NCI-H226 (cell line): ENCODE measurements at places on chromosomes 5 and 9.

- no peak for DNase-seq
These were observed 43.9 kb downstream of the USP20 start for GRCh38 chr9:129879103-129879699.

DNA sequence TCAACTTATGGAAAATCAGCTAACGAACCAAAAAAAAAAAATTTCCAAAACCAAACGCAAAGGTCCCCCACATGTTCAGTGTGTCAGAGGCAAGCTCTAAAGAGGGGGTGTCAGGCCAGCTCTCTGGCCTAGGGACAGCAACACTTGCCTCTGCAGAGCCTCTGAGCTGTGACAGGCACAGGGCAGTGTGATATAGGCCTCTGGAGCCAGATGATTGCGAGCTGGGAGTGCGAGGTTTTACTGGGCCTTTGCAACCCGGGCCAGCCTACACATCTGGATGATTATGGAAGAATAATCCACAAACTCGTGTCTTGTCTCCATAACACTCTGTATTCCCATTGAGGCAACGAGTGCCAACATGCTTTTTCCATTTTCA lies 67.7 kb upstream of the STC2 start:
- no peak for DNase-seq

DNA sequence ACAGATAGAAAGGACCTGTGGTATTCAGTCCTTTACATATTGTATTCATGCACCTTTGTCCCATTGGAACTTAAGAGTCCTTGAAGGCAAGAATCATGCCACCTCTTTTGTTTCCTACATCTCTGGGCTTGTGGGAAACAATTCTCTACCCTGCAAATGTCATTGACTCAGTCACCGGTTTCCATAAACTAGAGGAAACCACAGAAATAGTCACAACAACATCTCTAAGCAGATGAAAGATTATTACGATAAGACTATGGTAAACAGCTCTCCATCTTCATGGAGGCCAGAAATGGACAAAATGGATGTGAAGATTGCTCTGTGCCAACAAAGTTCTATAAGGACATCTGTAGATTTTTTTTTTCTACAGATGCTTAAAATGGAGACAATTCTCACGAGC lies 165.5 kb downstream of the PIK3R1 start:
- no peak for DNase-seq

DNA sequence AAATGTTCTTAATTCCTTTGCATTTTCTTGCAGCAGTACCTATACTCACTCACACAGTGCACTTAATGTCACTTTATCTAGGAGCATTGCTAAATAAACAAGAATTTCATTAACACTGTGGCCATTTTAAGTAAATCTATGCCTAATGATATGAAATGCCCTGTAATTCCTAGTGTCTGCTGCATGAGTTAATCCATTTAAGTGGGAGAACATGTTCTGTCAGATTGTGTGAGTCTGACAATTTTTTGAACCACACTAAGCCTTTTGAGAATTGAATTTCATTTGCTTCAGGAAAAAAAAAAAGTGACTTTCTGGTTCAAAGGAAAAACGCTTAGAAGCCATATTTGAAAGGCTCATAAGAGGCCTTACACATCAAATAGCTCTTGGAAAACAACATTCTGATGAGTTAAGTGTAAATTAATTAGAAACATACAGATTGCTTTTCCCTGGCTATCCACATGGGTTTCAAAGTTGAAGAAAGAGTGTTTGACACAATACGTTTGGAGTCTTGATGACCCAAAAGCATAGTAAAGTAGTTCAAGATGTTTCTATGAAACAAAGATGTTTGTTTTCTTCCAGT lies 446.7 kb upstream of the GRAMD2B start:
- no peak for DNase-seq

DNA sequence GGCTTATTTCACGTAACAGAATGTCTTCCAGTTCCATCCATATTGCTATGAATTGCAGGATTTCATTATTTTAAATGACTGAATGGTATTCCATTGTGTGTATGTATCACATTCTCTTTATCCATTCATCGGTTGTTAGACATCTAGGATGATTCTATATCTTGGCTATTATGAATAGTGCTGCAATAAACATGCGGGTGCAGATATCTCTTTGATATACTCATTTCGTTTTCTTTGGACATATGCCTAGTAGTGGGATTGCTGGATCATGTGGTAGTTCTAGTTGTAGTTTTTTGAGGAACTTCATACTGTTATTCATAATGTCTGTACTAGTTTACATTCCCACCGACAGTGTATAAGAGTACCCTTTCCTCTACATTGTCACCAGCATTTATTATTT lies 460.5 kb downstream of the MAN2A1 start:
- peak; percentile 65 for DNase-seq

GRCh38 chr9:88075966-88076285 lies 62.3 kb downstream of the SPATA31C2 start:
- DNase-seq = no peak

DNA sequence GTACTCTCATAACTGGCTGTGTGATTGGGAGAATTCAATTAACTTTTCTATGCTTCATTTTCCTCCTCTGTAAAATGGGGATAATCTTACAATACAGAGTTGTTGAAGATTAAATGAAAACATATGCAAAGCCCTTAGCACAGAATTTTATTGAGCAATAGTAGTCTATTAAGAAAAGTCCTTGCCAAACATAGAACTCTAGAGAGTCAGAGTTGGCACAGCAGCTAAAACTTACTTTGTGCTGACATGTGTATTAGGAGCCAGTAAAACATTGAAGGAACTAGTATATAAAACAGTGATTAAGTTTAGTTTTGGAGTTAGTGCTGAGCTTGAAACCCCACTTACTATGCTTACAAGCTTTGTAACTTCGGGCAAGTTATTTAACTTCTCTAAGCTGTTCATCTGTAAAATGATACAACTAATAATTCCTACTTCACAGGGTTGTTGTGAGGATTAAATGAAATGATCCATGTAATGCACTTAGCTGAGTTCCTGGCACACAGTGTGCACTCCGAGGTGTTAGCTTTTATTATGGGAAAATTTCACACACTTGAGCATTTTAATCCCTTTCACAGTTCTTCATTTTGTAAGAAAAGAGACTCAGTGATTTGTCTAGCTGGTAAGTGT lies 20.0 kb upstream of the GRIN3A start:
- DNase-seq = no peak

DNA sequence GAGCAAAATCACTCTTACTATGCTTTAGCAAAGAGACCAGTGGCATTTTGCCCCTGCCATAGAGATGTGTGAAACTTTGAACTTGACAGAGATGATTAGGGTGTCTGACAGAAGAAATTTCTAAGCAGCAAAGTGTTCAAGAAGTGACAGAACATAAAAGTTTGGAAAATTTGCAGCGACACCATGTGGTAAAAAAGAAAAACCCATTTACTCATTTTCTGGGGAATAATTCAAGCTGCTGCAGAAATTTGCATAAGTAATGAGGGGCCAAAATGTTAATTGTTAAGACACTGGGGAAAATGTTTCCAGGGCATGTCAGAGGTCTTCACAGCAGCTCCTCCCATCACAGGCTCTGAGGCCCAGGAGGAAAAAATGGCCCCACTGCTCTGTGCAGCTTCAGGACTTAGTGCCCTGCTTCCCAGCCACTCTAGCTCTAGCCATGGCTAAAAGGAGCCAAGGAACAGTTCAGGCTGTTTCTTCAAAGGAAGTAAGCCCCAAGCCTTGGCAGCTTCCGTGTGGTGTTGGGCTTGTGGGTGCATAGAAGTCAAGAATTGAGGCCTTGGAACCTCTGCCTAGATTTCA lies 6.1 kb upstream of the AP3B1 start:
- no peak for DNase-seq

GRCh38 chr9:133443982-133444381 lies 15.8 kb upstream of the CACFD1 start:
- DNase-seq = no peak

DNA sequence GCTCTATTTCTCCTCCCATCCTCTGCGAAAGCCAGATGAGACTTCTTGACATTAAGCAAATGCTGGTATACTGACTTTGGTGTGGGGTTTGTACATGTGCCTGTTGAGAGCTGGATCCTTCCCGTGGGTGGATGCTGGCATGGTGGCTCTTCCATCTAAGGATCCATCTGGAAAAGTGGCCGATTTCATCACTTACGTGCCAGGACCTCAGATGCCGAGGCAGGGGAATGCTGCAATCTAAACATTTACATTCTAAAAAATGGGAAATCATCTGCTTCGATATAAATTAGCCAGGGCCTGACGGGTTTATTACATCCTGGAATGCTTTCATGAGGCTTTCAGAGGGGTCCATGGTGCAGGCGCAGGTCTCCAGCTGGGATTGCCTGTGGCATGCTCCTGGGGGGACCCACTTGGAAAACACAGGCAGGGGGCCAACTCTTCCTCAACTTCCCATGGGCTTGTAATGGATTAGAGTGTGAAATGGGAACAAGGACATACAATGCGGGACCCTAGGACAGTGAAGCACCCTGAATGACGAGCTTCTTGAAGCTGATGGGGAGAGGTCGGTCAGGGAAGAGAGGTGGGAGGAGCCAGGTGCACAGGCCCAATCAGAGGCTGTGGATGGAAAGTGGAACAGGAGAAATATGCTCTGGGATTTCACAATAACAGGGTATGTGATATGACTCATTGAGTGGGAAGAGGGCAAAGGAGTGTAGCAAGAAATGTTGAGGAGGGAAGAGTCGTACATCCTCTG lies 105.5 kb upstream of the PITX1 start:
- peak; percentile 95 for DNase-seq

DNA sequence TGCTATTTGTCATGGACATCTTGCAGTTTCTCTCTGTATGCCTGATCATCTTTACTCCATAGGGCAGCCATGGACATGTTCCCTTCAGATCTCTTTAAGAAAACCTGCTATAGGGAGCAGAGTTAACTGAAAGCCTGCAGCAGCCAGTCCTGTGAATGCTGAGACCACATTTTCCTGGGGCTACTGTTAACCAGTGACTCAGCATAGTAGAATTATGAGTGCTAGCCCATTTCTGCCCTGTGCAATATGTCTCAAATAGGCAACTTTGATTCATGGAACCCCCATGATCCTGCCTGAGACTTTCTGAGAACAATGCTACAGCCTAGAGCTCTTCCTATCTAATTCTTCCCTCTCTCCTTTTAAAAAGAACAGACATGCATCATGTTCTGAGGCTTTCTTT lies 624.2 kb downstream of the CHSY3 start:
- peak; percentile 45 for DNase-seq

DNA sequence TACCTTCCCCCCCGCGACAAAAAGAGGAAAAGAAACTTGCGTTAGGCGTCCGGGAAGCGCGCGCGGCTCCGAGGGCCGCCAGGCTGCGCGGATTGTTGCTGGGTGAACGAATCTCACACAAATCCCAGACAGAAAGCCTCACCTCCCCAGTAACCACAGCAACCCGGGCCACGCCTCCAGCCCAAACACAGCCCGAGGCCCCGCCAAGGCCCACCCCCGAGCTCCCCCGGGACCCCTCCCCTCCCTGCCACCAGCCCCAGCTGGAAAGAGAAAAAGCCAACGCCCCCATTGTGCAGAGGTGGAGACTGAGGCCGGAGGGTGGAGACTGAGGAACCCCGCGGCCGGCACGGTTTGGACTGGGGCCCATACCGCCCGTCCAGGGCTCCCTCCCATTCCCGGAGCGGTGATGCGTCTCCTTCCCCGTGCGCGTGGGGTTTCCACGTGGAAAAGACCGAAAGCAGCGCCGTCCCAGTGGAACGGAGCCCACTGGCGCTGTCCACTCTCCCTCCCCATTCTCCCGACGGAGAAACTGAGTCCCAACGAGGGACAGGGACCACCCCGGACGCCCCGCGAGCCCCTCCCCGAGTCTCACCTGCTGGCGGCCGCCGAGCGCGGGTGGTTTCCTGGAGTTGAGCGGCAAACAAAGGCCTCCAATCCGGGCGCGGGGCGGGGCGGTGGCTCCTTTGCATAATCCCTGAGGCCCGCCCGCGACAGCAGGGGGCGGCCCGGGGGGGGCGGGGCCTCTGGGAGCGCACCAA lies 10.2 kb upstream of the AKNA start:
- DNase-seq = peak; percentile 83

GRCh38 chr9:109792951-109793546 lies 13.1 kb downstream of the PALM2AKAP2 start:
- peak; percentile 80 for DNase-seq

- DNase-seq = no peak
These were observed 761.2 kb downstream of the TAF11L14 start for GRCh38 chr5:18395126-18396110.

DNA sequence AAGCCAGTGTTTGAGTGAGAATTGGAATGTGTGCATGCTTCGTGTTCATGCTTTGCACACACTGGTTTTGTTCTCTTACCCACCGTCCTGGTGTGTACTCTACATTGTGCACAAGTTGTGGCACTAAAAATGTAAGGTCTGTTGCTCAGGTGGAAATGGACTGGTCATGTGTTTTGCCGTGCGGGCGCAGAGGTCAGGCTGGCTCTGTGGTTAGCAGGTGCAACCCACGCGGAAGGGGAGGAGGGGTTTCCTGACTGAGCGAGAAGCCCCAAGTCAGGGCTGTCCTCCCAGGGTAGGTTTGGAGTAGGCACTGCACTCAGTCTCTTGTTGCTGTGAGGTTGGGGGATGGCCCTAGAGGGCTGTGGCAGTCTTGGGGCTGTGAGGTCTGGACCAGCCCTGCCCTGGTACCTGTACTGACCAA lies 86.6 kb downstream of the EHMT1 start:
- DNase-seq = no peak

- DNase-seq = no peak
These were observed 2.6 kb downstream of the FABP6 start for GRCh38 chr5:160231783-160232342.

- no peak for DNase-seq
These were observed 172.6 kb downstream of the RAPGEF6 start for GRCh38 chr5:131462454-131462853.

DNA sequence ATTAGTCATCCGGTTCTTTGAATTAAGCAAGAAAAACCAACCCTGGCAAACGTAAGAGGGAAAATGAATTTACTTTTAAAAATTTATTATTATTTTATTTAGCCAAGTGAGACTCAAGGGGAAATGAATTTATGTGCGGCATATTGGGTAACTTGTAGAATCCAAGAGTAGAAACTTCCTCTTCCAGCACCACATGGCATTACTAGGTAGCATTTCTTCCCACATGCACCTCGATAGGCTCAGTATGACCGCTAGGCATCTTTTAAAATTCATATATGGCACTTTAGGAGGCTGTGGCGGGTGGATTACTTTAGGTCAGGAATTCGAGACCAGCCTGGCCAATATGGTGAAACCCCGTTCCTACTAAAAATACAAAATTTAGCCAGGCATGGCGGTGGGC lies 17.6 kb upstream of the MYO10 start:
- DNase-seq = no peak

- no peak for DNase-seq
These were observed 2031.2 kb upstream of the CDH6 start for GRCh38 chr5:29162297-29162696.

GRCh38 chr5:5658226-5658625 lies 235.7 kb downstream of the ICE1 start:
- peak; percentile 91 for DNase-seq

- no peak for DNase-seq
These were observed 530.0 kb downstream of the SEMA5A start for GRCh38 chr5:9015937-9016270.

GRCh38 chr5:10478436-10478835 lies 36.8 kb downstream of the ROPN1L start:
- peak; percentile 44 for DNase-seq

- DNase-seq = no peak
These were observed 65.3 kb downstream of the LMX1B start for GRCh38 chr9:126678989-126679388.
